Activated CD4-positive, alpha-beta memory T cell treated with anti-CD3 and anti-CD28 coated beads, Interleukin-2, amount 10 ng/mL, durations not matched to agents 7 days and 5 days (primary cell): ENCODE measurements at places on chromosomes 4 and X.

DNA sequence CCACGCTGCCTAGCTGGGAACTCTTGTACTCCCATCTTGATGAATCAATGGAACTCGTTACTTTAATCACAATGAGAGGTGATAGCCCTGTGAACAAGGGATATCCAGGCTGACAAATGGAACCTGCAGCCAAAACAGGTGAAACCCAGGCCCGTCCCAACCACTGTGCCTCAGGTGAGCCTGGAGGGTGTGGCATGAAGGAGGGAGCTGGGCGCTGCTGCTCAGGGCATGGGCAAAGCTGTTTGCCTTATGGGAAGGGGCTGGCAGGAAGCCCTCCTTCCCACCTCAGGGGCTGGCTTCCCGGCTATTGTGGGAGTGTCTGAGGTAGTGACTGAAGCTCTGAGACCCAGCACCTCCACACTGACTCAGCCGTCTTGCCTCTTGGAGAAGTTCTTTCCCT is 209.4 kb upstream of the ATP6AP2 start:
- no peak overlapping the region for H3K27ac ChIP-seq
- H3K4me1 ChIP-seq = no peaks in the 10 kb centered on the region
- no peaks in the 10 kb centered on the region for H3K27me3 ChIP-seq
- no peaks in the 10 kb centered on the region for H3K36me3 ChIP-seq

GRCh38 chr4:87532109-87532508 is 2.9 kb upstream of the SPARCL1 start:
- DNase-seq = no peak
- H3K27me3 ChIP-seq = peaks cover 8% of the 10 kb centered on the region
- H3K4me3 ChIP-seq = no peak overlapping the region
- H3K27ac ChIP-seq = no peak overlapping the region
- no peaks in the 10 kb centered on the region for H3K4me1 ChIP-seq

DNA sequence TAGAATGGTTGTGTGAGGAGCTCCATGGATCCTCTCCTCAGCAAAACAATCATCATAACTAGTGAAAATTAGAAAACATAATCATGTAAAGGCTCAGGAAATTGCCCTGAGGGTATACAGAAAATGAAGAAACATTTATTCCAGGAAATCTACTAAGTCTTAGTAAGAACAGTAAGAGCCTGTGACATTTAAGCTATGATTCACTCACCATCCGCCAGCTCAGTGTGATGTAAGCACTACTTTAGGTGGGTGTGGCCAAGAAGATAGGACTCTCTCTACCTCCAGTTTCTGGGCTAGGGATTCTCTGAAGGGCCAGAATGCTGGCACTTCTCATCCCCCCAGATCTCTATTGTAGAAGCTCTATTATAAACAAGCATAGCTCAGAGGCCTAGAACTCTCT is 147.5 kb downstream of the DLG3 start:
- H3K4me3 ChIP-seq = no peak overlapping the region
- H3K4me1 ChIP-seq = peaks cover 17% of the 10 kb centered on the region
- H3K27me3 ChIP-seq = no peaks in the 10 kb centered on the region
- peak overlapping the region; percentile 47 for H3K27ac ChIP-seq
- peaks cover 6% of the 10 kb centered on the region for H3K36me3 ChIP-seq

GRCh38 chr4:14309431-14309830 is 681.9 kb upstream of the BOD1L1 start:
- DNase-seq = no peak
- no peaks in the 10 kb centered on the region for H3K4me1 ChIP-seq
- no peak overlapping the region for H3K27ac ChIP-seq
- no peaks in the 10 kb centered on the region for H3K27me3 ChIP-seq
- no peaks in the 10 kb centered on the region for H3K36me3 ChIP-seq
- no peak overlapping the region for H3K4me3 ChIP-seq

DNA sequence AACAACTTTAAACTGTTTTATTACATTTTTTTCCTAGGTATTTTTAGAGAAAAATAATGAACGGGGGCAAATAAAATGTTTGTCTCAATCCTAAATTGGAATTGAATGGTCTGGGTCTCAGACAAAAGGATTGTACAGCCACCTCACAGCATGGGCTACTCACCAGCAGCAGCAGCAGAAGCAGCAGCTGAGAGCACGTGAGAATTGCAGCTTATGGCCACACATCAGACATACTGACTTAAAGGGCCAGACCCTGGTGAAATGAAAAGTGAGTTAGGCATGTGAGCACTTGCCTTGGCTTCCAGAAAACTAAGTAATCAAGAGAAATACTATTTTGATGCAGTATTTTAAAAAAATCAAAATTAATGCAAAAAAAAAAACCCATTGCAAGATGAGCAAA is 56.6 kb downstream of the AASDH start:
- no peak overlapping the region for H3K4me3 ChIP-seq
- H3K4me1 ChIP-seq = no peaks in the 10 kb centered on the region
- peaks cover 4% of the 10 kb centered on the region for H3K27me3 ChIP-seq
- no peak for DNase-seq

- no peak for DNase-seq
- H3K27me3 ChIP-seq = no peaks in the 10 kb centered on the region
- no peak overlapping the region for H3K4me3 ChIP-seq
- H3K4me1 ChIP-seq = no peaks in the 10 kb centered on the region
- no peaks in the 10 kb centered on the region for H3K36me3 ChIP-seq
- no peak overlapping the region for H3K27ac ChIP-seq
Measured at GRCh38 chr4:1366371-1367229, 19.6 kb downstream of the UVSSA start.

- H3K27me3 ChIP-seq = no peaks in the 10 kb centered on the region
- H3K27ac ChIP-seq = no peak overlapping the region
- H3K4me1 ChIP-seq = no peaks in the 10 kb centered on the region
- DNase-seq = no peak
- H3K36me3 ChIP-seq = no peaks in the 10 kb centered on the region
- no peak overlapping the region for H3K4me3 ChIP-seq
Measured at GRCh38 chr4:35052546-35052945, 1191.8 kb downstream of the ARAP2 start.

- no peak for DNase-seq
- H3K4me1 ChIP-seq = no peaks in the 10 kb centered on the region
- H3K4me3 ChIP-seq = no peak overlapping the region
- H3K27me3 ChIP-seq = peaks cover 12% of the 10 kb centered on the region
- no peaks in the 10 kb centered on the region for H3K36me3 ChIP-seq
Measured at GRCh38 chr4:77576351-77576750, 29.3 kb upstream of the CXCL13 start.
